Lower lobe of right lung (tissue), 2 donors: ENCODE measurements at places on chromosomes 6 and 20.
A peak's percentile ranks its signal among the peaks of the same experiment; 100 is the strongest.

DNA sequence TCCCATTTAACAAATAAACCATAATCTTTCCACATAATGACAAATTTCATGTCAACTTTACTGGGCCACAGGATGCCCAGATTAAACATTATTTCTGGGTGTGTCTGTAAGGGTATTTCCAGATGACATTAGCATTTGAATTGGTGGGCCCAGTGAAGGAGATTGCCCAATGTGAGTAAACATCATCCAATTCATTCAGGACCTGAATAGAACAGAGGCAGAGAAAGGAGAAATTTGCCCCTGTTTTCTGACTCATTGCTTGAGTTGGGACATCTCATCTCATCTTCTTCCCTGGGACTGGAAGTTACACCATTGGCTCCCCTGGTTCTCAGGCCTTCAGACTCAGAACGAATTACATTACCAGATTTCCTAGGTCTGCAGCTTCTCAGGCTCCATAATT, 142.9 kb downstream of the TPBG start:
- no peak overlapping the region for H3K4me3 ChIP-seq
- no peaks in the 10 kb centered on the region for H3K36me3 ChIP-seq
- no peaks in the 10 kb centered on the region for H3K27me3 ChIP-seq
- H3K27ac ChIP-seq, result no peak overlapping the region

DNA sequence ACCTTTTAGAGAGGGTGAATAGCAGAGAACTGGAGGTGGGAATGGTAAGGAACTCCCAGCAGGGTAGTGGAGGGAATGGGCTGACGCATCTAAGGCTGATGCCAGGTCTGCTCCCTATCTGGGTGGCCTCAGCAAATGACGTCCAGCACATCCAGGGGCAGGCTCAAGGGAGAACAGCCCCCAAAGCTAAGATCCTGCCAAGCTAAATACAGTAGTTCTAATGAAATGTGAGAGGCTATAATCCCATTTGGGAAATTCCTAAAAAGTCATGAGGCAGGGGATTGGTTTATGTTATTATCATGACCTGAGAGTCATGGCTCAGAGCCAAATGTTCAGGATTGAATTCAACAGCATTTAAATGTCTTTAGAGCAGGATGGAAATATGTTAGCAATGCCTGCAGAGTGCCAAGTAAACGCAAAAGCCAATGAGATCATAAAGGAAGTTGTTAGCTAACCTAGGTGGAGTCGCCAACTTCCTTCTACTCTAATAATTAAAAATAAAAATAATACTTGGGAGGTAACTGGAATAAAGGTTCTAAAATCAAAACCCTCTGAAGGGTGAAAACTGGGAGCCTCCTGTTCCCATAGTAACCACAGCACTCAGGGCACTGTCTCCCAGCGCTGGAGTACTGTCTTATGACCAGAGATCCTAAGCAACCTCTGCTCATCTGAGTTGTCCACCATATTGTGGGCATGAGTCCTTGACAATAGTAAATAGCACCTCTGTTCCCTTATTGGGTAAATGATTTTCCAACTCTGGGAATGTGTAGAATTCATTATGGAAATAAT, 34.8 kb downstream of the IYD start:
- H3K4me1 ChIP-seq, result peaks cover 14% of the 10 kb centered on the region
- no peaks in the 10 kb centered on the region for H3K27me3 ChIP-seq
- H3K27ac ChIP-seq, result peak overlapping the region; percentile 15
- no peak overlapping the region for H3K4me3 ChIP-seq
- H3K36me3 ChIP-seq, result no peaks in the 10 kb centered on the region
- DNase-seq, result no peak

- no peak overlapping the region for H3K4me3 ChIP-seq
- H3K36me3 ChIP-seq, result no peaks in the 10 kb centered on the region
- peaks cover 4% of the 10 kb centered on the region for H3K27me3 ChIP-seq
- no peak overlapping the region for H3K27ac ChIP-seq
- no peak for DNase-seq
These were observed 161.0 kb downstream of the DHX35 start for GRCh38 chr20:39123185-39123557.

GRCh38 chr6:166556863-166557322, 29.6 kb downstream of the RAMACL start:
- peaks cover 45% of the 10 kb centered on the region for H3K4me1 ChIP-seq
- DNase-seq, result peak; percentile 94
- no peaks in the 10 kb centered on the region for H3K27me3 ChIP-seq
- H3K27ac ChIP-seq, result peak overlapping the region; percentile 81
- H3K4me3 ChIP-seq, result peak overlapping the region; percentile 17

DNA sequence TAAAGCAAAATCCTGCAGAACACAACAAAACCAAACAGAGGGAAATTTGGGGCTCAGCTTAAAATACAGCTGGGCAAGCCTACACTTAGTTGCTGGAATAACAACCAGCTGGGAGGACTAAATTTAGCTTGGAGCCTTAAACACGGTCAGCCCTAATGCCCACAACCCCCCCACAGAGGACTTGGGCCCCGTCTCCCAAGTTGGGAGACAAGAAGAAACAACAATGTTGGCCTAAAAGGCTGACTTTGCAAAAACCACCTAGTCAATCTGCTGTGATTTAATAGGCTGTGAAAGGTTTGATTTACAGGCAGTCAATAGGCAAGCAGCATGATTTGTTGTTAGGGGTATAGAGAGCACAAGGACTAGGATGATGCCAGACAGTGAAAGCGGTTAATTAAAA, 40.3 kb upstream of the ARMC2 start:
- H3K27me3 ChIP-seq, result no peaks in the 10 kb centered on the region
- H3K4me1 ChIP-seq, result peaks cover 7% of the 10 kb centered on the region
- no peak overlapping the region for H3K27ac ChIP-seq
- no peak overlapping the region for H3K4me3 ChIP-seq

GRCh38 chr20:40294747-40295146, 394.3 kb downstream of the MAFB start:
- DNase-seq, result no peak
- H3K4me1 ChIP-seq, result no peaks in the 10 kb centered on the region
- H3K27me3 ChIP-seq, result no peaks in the 10 kb centered on the region
- no peak overlapping the region for H3K4me3 ChIP-seq
- no peaks in the 10 kb centered on the region for H3K36me3 ChIP-seq

DNA sequence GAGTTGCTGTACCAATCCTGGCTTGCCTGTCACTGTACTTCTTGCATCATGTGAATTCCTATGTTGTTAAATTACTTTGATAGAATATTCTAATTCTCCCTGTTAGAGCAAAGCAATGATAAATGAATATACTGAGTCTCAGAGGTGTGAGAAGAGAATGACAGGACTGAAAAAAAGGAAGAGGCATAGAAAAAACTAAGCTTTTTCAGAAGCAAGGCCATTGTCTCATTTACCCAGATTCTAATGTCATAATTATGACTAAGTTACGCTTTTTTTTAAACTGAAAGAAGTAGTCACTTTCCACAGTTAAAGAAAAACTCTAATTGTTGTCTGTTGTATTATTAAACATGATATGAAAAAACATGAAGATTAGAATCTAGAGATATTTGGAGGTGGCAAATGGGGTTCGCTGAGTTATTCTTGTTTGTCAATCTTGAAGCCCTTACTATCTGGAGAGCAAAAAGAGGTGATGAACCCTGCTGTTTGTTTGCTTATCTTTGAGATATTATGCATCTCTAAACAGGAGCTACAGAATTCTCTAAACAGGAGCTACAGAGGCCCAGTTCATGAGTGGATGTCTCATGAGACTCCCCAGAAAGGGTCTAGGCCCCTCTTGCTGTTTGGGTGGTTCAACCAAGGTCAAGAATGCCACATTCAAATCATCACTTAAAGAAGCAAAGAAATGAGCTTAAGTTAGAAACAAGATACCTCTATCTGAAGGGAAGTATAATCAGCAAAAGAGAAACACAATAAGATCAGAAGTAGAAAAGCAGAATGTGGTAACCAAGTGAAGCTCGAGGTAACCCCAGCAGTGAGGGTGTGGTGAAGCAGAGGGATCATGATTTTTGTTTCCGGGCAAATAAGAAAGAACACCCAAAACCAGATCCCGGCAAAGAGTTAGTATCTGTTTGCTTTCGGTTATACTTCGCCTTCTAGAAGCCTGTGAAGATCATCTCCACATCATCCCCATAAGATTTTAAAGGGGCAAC, 33.3 kb upstream of the THEMIS start:
- DNase-seq, result no peak
- no peaks in the 10 kb centered on the region for H3K27me3 ChIP-seq
- no peaks in the 10 kb centered on the region for H3K4me1 ChIP-seq

DNA sequence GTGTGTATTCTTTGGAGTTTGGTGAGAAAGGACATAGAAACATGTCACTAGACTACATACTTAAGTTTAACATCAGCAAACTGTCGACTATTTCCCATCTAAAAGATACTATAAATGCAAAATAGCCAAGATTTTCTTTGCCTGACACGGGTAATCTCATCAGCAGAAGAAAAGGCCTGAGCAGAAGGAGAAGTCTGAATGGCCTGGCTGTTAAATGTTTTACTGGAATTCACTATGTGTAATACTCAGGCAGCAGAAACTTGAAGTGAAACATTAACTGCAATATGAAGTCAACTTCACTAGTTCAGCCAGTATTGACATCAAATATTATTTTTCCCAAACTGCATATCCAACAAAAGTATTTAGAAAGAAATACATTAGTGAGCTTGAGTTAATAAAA, 6.4 kb upstream of the DSE start:
- DNase-seq, result no peak
- H3K27ac ChIP-seq, result no peak overlapping the region
- no peaks in the 10 kb centered on the region for H3K36me3 ChIP-seq
